ENCODE measurements at places on chromosomes 6 and 20.

GRCh38 chr20:17875106-17875980 is 93.3 kb downstream of the SNX5 start:
- no peak for DNase-seq

DNA sequence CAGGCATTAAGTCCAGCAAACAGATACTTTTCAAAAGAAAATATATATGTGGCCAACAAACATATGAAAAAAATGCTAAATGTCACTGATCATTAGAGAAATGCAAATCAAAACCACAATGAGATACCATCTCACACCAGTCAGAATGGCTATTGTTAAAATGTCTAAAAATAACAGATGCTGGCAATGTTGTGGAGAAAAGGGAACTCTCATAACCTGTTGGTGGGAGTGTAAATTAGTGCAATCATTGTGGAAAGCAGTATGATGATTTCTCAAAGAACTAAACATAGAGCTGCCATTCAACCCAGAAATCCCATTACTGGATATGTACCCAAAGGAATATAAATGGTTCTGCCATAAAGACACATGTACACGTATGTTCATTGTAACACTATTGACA is 20.6 kb downstream of the KCNQ5 start:
- DNase-seq = no peak

DNA sequence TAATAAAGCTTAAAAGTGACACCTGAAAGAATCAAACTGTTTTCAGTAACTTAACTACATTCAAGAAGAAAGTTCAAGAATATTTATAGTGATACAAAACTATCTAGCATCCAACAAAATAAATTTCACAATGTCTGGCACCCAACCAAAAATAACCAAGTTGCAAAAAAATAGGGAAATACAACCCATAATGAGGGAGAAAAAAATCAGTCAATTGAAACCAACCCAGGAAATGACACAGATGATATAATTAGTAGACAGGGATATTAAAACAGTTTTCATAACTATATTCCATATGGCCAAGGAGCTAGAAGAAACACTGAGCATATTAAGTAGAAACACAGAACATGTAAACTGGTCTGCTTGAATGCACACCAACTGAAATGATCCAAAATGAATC is 120.2 kb upstream of the BEND3 start:
- DNase-seq = peak; percentile 70

DNA sequence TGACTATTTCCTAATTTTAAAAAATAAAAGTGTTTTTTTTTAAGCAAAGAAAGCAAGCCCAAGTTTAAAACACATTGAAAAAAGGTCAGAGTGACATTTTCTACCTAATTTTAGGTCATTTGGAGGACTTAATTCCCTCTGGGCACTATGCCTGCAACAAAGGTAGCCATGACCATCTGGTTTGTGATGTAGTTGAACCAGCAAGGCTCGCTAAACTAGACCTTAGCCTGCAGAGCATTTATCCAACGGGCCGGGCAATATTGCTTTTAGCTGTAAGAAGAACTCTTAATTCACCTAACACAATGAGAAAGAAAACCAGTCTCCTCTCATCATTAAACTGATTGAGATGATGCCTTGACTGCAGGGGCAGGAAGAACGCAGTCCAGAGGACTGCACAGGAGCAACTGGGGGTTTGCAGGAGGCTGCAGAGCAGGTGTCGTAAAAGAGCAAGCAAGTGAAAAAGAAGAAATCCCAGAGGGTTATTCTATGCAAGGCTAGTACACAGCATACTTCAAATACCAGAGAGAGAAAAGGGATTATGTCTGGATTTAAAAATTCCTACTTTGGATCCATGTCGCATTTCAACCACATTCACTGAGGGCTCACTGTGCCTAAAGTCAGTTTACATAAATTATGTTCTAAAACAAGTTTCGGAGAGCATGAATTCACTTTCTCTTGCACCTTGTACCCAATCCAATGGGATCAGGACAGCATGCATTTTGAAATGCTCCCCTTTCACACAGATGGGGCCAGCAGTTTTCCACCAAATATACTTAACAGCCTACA is 12.8 kb downstream of the TRAF3IP2 start:
- no peak for DNase-seq

DNA sequence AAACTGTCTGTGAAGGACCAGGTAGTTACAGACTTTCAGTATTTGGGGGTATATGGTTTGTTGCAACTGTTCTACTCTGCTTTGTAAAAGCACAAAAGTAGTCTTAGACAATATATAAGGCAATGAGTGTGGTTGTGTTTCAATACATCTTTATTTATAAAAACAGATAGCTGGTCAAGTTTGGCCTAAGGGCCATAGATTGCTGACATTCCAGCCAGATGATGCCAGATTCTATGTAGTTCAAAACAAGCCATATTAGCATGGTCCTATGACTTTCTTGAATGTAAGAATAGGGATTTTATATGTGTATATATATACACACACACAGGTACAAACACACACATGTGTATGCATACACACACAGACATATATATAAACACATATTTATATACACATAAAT is 201.8 kb downstream of the GRIK2 start:
- no peak for DNase-seq

Measured in renal cortex interstitium (tissue), 15 donors.